Activated T-cell treated with anti-CD3 and anti-CD28 coated beads for 4 hours (primary cell): ENCODE measurements at places on chromosomes 7 and 10.

GRCh38 chr10:27253576-27253975 lies 13.0 kb upstream of the ACBD5 start:
- DNase-seq, result no peak

- no peak for DNase-seq
Measured at GRCh38 chr7:17844514-17845196, 95.6 kb downstream of the SNX13 start.

- DNase-seq, result no peak
Measured at GRCh38 chr10:113044016-113044755, 94.1 kb downstream of the TCF7L2 start.

DNA sequence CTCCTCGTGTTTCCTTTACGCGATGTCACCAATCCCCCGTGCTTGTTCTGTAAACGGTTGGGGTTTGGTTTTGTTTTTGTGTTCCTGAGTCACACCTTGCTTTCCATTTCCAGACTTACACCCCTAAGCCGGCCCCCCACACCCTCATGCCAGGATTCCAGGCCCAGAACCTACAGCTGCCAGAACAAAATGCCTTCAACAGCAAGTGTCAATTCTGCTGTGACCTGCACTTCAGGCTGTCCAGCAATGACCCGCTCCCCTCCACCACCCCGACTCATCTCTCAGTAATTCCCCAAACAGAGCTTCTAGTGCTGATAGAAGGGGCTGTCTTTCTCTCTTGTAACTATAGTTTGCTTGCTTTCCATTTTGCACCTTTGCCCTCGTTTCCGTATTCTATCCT lies 722.1 kb upstream of the CELF2 start:
- no peak for DNase-seq

DNA sequence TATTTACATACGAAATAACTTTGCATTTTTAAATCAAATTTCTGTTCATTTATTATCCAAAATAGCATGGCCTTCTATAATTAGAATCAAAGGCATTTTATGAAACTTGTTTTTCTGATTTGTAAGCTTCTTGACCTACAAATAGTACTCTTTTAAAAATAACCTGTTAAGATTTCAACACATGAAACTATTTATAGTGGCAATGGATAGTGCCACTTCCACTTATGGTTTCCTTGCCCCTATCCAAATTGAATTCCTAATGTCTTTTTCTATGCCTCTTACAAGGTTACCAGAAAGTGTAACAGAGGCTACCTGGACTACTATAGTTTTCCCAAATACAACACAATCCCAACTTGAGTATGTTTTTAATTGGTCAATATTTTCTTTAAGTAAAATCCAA lies 263.5 kb downstream of the SEMA3D start:
- DNase-seq, result no peak
